ENCODE measurements at places on chromosomes 5 and 9.

DNA sequence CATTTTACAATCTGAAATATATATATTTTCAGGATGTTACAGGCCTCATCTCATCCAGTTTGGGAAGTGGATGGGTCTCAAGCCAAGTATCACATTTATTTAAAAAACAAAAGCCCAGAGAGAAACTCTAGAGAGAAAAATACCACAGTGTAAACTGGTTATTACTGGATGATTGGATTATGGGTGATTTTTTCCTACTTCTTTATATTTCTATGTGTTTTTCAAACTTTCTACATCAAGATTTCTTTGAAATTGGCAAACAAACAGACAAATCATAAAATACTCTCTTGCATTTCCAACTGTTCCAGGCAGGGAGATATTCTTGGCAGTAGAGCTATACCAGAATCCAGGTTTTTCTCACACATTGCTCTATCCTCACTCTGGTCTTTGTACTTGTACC lies 116.0 kb upstream of the SMIM23 start:
- no peak for DNase-seq

- DNase-seq, result no peak
These were observed 16.3 kb downstream of the SUSD1 start for GRCh38 chr9:112158656-112159367.

DNA sequence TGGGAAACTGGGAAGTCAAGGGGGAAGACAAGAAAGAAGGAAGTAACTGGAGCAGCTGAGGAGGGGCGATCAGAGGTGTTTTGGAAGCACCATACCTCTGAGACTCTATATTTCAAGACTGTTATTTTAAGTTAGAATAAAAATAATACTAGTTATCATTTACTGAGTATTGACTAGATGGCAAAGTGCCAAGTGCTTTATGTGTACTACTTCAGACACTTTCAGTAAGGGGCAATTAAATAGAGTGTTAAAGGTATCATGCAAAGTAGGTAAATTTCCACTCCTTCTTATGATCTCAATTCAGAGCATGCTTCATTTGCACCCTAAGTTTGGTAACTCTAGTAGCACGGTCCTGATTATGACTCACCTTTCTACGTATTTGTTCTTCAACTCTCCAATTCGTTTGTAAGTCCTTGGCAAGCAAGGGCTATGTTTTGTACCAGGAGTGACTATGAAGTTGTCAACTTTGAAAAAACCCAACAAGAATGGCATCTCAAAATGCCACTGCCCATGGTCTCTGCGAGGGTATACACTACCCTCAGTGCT lies 152.4 kb upstream of the RAPGEF1 start:
- no peak for DNase-seq

DNA sequence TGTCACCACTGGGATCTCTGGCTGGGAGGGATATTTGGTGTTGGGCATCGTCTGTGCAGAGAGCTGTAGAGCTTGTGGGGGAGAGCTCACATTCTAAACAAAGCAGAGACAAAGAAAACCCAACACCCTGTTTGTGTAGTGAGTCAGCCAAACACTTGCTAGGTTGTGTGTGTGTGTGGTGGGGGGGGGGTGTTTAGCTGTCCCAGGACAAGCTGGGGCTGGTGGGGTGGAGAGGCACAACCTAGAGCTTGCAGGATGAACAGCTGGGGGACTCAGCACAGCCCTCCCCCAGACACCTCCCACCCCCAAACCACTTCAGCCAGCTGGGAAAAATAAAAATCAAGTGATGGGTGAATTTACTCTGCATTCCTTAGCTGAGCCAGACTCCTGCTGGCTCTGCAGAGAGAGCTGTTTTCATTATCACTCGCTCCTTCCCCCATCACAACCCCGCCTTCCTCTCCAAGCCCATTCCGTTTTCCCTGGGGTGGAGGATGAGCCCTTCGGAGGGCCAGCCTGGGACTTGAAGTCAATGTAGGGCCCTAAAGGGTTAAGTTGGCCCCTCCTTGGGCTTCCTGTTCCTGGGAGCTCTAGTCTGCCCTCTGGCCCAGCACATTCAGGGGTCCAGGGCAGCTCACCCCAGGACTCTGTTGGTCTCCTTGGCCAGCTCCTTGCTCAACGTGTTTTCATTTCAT lies 2.6 kb downstream of the OLFML2A start:
- DNase-seq, result no peak

GRCh38 chr9:76101491-76101890 lies 211.0 kb downstream of the PCSK5 start:
- DNase-seq, result no peak

DNA sequence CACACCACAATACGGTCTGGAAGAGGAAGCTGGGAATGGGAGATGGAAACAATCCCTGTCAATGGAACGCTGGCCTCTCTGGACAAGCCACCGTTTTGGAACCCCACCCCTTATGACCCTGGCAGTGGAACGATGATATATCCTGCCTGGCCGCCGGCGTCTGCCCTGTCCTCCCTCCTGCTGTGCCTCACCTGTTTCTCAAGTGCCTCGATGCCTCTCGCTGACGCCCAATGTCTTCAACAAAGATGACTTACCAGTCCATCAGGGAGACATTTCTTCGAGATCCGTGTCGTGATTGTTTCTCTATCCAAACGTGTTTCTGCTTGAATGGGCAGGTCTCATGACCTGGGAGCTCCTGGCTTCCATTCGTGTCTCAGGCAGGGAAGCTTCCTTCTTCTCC lies 476.5 kb downstream of the SPATA31A7 start:
- DNase-seq, result no peak

DNA sequence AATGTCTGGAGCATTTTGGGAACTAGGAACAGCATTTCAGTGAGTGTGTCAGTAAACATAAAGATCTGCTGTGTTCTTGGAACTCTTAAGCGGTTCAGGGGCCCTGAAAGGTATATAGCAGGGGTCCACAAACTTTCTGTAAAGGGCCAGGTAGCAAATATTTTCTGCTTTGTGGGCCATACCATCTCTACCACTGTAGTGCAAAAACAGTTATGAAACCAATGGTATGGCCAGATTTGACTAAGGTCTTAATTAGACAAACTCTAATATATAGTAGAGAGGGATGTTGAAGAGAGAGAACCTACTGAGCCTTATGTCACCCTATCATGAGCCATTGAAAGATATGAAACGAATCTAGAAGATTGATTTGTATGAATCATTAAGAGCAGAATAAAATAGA lies 5.3 kb downstream of the TNPO1 start:
- DNase-seq, result no peak

GRCh38 chr9:19050637-19051591 lies 1.7 kb downstream of the RRAGA start:
- no peak for DNase-seq

DNA sequence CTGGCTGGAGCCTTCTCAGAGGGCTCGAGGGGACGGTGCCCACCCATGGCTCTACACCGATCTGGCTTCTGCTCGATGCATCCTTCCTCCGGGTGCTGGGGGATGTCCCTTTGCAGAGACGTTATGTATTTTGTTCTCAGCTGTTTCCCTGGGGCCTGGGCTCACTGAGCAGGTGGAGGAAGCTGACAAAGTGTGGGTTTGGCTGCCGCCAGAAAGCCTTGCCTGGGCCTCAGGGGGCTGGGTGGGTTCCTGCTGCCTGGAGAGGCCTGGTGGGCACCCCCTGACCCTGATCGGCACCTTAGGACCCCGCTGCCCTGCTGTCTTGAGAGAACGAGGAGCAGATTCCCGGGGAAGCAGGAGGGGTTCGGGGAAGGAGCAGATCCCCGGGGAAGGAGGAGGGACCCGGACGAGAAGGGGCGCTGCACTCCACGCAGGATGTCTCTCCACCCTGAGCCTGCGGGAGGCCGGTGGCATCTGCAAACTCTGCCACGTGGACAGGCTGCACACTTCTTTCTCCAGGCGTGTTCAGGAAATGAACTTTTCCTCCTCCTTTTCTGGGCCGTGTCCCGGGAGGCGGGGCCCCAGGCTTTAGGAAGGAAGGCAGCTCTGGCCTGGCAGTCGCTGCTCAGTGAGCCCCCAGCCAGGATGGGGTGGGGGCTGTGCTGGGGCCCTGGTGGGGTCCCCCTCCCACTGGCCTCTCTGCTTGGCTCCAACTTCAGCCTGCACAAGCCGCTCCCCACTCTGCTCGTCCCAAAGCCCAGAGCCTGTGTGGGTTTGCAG lies 148.9 kb downstream of the RXRA start:
- no peak for DNase-seq

DNA sequence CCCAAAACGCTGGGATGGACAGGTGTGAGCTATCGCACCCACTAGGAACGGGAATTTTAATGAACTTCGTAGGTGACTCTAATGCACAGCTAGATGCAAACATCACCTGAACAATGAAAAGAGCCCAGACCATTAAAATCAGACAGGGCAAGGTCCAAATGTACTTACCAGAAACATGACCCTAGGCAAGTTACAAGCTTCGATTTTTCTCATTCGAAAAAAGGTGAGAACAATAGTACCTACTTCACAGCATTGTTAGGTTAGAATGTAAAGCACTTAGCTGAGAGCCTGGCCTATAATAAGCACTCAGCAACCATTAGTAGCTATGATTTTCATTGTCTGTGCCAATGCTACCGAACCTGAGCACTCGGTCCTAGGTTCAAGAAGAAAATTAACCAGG lies 5.8 kb upstream of the KLHL3 start:
- no peak for DNase-seq

DNA sequence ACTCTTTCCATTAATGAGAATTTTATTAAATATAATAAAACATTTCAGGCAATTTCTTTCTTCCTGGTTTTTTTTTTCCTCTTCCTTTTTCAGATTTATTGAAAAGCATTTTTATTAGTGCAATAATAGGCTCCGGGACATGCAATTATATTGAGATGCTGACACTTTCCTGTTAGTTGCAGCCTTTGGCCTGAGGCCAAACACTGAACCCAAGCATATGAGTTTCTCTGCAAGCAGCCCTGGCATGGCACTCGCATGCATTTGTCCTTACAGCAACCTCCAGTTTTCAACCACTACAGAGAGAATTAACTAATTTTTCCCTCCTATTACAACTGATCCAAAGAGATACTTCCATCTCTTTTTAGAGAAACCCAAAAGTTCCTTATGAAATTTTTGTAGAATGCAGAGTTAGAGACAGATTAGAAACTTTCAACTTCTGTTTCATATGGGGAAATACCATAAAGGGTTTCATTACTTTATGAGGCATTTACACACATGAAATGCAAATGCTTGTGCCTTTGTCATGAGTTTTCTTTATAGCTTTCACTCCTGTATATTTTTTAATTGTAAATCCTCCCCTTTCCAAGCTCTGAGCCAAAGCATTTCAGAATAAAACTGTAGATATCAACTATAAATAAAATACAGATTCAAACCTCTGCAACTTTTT lies 183.0 kb downstream of the CETN3 start:
- DNase-seq, result no peak

DNA sequence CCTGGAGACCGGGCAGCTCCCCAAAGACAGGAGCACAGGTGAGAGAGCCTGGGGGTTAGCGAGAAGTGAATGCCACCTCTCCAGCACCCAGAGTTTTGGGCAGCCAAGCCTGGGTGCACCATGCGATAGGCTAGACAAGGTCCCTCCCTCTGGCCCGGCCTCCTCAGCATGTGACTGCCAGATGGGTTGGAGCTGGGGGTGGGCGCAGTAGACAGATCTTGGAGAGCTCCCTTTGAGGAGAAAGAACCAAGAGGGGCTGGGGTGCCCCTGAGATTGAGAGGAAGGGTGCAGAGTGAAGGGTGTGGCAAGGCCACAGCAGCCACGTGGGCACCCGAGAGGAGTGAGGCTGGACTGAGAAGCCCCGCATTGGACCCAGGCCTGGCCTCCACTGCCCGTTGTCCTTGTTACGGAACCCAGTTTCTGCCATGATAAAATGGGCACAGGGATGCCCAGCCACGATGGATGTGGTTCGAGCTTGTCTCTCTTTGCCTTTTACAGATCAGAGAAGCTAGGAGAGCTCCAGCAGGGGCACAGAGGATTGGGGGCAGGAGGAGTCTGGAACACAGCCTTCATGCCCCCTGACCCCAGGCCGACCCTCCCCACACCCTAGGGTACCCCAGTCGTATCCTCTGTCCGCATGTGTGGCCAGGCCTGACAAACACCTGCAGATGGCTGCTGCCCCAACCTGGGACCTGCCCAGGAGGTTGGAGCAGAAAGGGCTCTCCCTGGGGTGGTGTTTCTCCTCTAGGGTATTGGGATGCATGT lies 1.4 kb downstream of the TMEM141 start:
- DNase-seq, result no peak

GRCh38 chr9:108811944-108812343 lies 43.8 kb downstream of the ACTL7B start:
- DNase-seq, result no peak

- DNase-seq, result no peak
These were observed 43.2 kb downstream of the SEMA4D start for GRCh38 chr9:89454498-89455355.

- no peak for DNase-seq
These were observed 21.7 kb upstream of the FAT2 start for GRCh38 chr5:151612689-151613427.

GRCh38 chr9:115864581-115864980 lies 289.0 kb upstream of the PAPPA start:
- DNase-seq, result no peak

DNA sequence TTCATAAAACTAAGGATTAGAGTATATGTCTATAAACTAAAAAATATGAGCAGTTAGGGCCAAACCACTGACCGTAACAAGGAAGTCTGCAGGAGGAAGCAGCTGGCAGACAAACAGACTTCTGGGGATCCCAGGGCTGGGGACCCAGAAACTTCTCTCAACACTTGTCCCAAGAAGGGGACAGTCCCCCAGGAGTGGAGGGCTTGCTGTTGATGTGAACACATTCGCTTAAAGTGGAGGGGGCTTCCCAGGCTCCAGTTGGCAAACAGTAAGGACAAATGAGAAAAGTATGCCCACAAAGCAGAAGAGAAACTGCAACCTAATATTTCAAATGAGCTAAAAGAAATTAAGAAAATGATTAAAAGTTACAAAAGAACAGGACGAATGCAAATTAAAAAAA lies 83.7 kb downstream of the PDE8B start:
- DNase-seq, result peak; percentile 73

GRCh38 chr9:1117439-1117838 lies 67.3 kb downstream of the DMRT2 start:
- DNase-seq, result no peak
